Epithelial cell of prostate (primary cell): ENCODE measurements at places on chromosomes 1 and 21.

DNA sequence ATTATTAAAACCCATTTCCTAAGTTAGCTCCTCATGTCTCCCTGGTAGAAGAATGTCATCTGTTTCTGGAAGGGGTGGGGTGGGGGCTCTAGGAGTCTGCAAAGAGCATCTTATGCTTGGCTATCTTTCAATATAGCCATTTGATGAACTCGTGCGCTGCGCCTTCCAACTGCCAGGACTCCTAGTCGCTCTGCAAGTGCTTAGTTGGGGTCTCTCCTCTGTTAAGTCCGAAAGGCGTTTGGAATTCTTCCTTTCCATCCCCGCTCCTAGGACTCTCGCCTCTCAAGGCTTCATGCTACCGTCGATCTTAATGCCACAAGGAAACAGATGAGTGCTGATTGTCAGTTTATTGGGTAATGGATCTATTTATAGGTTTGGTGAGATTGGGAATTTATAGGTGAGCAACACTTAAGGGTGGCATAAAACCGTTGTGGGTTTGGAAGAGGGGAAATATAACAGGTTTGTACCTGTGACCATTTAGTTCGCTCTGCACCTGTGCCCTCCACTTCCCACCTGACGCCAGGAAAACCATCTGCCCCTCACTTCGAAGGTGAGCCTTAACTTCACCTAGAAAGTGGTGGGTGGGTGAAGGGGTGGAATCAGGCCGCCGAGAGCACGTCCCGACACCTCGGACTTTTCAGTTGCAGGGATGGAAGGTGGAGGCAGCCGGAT lies 1.1 kb downstream of the KCNH1 start:
- no peak for DNase-seq

- DNase-seq = no peak
Observed at GRCh38 chr1:15435239-15436077, 2.8 kb upstream of the CTRC start.

- no peak for DNase-seq
Observed at GRCh38 chr1:107935396-107936064, 29.4 kb downstream of the VAV3 start.

DNA sequence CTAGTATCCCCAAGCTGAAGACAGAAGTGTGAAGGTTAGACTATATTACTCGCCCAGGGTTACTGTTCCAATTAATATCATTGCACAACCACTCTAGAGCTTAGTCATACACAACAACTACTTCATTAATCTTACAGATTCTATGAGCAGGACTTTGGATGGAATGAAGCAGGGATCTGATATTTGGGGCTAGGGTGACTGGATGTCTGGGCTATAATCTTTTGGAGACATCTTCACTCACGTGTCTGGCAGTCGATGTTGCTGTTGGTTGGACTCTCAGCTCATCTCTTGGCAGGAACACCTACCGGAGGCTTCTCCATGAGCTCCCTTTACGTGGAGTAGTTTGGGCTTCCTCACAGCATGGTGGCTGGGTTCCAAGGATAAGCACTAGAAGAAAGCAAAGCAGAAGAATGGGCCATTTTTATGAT lies 519.2 kb upstream of the B3GALT2 start:
- no peak for DNase-seq

GRCh38 chr1:116368241-116368640 lies 4.8 kb upstream of the ATP1A1 start:
- no peak for DNase-seq
